Kidney (tissue), 22 donors: ENCODE measurements at places on chromosomes 2 and 18.
A peak's percentile ranks its signal among the peaks of the same experiment; 100 is the strongest.

DNA sequence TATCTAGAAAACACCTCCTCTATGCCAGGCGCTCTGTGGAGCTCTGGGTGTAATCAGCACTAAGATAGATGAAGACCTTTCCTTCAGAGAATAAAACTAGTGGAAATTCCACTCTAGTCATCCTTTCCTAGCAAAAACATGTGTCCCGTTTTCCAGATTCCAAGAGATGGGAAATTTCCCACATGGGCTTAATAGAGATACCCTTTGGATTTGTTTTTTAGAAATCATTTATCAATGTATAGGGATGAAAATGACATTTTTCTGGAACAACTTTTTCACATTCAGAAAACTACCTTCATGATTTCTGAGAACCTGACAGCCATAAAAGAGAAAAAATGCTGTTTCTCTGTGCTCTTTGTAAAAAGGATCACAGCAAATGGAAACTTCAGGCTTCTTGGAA lies 152.1 kb downstream of the NCKAP5 start:
- no peak for DNase-seq

- no peak for DNase-seq
These were observed 133.1 kb upstream of the CCDC195 start for GRCh38 chr2:224849264-224849663.

DNA sequence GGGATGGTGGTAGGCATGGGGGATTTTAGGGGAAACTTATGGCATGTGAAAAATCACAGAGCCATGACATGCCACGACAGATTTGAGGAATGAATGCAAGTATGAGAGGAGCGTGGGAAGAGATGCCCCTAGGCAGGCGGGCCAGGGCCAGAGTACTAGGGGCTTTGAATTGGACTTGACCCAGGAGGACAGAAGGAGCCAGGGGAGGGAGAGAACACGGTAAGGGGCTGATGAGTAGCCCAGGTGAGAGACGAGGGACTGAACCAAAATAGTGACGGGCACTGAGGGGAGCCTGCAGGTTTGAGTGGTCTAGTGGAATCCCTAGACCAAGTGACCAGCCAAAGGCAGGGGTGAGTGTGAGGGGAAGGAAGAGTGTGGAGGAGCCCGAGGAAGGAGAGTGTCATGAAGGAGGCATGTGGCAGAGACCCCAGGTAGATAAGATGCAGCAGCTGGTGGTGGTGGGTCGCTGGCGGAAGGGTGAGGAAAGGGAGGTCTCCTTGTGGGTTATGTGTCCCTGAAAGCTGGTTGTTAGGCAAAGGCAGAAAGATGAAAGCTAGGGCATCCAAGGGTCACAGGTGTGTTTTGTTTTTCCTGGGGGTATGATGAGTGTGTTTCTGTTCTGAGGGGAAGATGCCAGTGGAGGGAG lies 48.7 kb downstream of the ZBTB7C start:
- peak; percentile 28 for DNase-seq

DNA sequence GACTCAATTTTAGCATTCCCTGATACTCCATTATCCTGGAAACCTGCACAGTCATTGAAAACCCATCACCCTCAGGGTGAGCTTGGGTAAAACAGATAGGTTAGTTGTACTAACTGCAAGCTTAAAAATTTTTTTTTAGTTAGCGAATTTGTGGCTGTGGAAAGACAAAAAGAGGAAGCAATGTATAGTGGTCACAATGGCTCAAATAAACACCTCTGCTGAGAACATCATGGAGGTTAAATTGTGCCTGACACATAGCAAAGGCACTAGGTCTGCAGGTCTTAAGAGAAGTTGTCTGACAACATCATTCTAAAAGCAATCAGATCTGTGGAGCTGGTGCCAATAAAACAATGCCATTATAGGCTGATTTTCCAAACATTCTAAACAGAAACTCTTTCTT lies 84.4 kb upstream of the CAVIN2 start:
- DNase-seq, result no peak

GRCh38 chr2:135208016-135208415 lies 155.9 kb downstream of the RAB3GAP1 start:
- DNase-seq, result peak; percentile 29
